Activated CD4-positive, alpha-beta T cell treated with anti-CD3 and anti-CD28 coated beads, Interleukin-10, Interleukin-2, amounts not matched to agents 100 ng/mL and 50 ng/mL, durations not matched to agents 16 hours and 8 hours (primary cell): ENCODE measurements at places on chromosomes 2 and 18.

DNA sequence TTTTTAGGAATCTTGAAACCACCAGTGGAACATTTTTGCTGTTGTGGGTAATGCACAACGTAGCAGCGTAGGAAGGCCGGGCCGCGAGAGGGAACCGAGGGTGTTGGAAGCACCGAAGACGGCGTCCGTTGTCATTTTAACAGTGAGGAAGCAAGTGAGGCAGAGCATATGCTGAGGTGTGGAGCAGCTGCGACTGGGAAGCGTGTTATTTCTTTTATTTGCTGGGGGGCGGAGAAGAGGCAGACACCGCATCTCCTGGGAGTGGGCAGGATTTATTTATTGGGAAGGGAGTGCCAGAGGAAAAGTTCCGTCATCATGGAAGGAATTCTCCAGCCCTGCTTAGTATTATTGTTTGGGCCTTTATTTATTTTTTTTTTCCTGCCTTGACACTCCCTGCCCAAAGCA, 232.8 kb downstream of the KLHL29 start:
- no peak for DNase-seq

GRCh38 chr2:104932243-104932642, 78.3 kb downstream of the POU3F3 start:
- peak; percentile 34 for DNase-seq

GRCh38 chr2:69617744-69618143, 25.8 kb downstream of the AAK1 start:
- no peak for DNase-seq

- no peak for DNase-seq
These were observed 27.5 kb downstream of the OSBPL1A start for GRCh38 chr18:24370120-24370519.

GRCh38 chr2:234497594-234498235, 834 bp upstream of the ARL4C start:
- no peak for DNase-seq

GRCh38 chr18:34595690-34596089, 114.4 kb upstream of the DTNA start:
- DNase-seq, result no peak

GRCh38 chr2:85659324-85659981, 8.5 kb downstream of the SFTPB start:
- no peak for DNase-seq

GRCh38 chr2:121635371-121635770, 13.9 kb downstream of the CLASP1 start:
- no peak for DNase-seq

- DNase-seq, result no peak
These were observed 475 bp upstream of the TWIST2 start for GRCh38 chr2:238847419-238847801.

- peak; percentile 62 for DNase-seq
These were observed 60.8 kb downstream of the LIMS1 start for GRCh38 chr2:108594982-108595464.

- DNase-seq, result no peak
These were observed 587 bp downstream of the MEIS1 start for GRCh38 chr2:66435549-66435875.

- no peak for DNase-seq
These were observed 82.9 kb upstream of the TMEFF2 start for GRCh38 chr2:192277494-192278109.

- DNase-seq, result no peak
These were observed 1041.4 kb upstream of the FANCL start for GRCh38 chr2:59282374-59283057.

DNA sequence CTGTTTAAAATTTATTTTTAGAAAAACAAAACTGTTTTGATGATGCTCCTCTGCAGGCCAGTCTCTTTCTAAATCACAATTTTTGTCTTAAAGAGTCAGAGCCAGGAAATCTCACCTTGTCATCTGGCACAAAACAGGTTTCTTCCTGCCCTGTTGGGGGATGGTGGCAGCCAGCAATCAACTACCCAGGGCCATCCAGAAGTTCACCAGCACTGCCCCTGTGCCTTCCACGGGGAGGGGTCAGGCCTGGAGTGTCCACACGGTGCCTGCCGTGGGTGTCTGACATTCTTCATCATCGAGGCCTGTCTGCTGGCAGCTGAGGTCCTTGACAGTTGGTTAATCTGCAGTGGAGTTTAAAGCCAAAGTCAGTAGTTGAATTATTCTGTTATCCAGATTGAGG, 40.0 kb upstream of the BMP10 start:
- peak; percentile 48 for DNase-seq

GRCh38 chr2:240959941-240960308, 38.5 kb upstream of the SNED1 start:
- DNase-seq, result no peak
